Activated T-cell treated with anti-CD3 and anti-CD28 coated beads for 48 hours (primary cell): ENCODE measurements at places on chromosomes 4 and X.

DNA sequence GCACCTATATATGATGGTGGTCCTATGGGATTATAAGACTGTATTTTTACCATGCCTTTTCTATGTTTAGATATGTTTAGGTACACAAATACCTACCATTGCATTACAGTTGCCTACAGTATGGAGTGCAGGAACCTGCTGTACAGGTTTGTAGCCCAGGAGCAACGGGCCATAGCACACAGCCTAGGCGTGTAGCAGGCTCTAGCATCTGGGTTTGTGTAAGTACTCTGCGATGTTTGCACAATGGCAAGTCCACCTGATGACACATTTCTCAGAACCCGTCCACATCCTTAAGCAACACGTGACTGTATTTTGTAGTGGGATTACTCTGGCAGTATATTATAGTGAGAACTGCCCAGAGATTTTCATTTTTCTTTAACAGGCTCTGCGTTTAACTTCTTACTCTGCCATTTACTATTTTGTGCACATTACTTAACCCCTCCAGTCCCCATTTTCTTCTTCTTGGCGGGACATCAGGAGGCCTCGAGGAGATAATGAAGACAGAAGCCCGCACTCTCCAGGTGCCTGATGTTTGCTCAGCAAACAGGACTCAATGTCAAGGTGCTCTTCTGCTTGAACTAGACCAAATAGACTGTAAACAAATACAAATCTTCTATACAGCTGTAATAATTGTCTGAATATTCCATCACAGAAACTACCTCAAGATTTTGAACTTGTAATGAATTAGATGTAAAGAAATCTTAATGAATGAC, 102.0 kb upstream of the PDLIM3 start:
- no peak for DNase-seq

GRCh38 chr4:48968814-48969213, 17.3 kb upstream of the CWH43 start:
- no peak for DNase-seq

DNA sequence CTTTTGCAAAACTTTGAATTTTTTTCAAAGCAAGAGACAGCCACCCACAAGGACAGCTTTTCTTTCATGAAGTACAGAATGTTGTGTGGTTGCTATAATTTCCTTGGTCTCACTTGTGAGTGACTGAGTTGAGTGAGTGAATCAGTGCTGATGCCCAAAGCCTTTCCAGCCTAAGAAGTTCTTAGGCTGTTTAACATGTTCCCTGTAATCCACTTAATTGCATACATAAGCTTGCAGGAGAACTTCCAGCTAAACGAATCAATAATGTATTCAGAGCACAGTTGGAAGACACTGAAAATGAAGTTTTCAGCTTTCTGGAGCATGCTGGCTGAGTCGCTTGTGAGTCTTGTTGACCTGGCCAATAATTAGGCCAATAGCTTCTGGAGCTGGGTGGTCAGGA, 42.0 kb upstream of the GK2 start:
- no peak for DNase-seq

DNA sequence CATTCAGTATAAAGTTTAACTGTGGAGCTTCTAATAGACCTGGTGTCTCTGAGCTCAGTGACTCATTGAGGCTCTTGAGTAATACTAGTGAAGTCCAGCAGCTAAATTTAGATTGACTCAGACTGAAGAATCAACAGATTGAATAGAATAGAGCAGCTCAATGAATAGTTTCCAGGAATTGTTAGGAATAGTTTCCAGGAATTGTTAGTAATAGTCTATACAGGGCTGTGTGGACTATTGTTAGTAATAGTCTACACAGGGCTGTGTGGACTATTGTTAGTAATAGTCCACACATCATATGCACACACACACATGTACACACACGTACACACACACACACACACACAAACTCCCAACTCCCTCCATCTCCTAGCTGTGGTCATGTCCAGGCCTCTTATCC, 3.0 kb downstream of the GIMD1 start:
- DNase-seq, result no peak

- DNase-seq, result no peak
Measured at GRCh38 chr4:168711197-168712140, 214.6 kb downstream of the PALLD start.

DNA sequence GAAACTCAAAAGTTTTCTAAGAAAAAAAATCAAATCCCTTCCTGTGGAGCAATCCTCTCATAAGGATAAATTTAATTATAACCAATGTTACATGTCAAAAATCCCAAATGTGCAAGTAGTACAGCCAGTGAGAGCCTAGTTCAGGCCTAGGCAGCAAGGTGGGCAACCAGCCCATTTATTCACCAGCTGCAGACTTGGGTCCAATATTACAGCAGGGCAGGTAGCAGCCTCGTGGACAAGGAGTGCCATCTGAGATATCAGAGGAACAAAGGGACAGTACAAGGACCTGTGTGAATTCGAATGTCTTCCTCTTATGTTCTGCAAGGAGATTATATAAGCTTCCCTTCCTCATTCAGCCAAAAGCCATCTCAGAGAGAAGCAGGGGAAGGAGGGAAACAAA, 6.6 kb downstream of the HELQ start:
- no peak for DNase-seq

DNA sequence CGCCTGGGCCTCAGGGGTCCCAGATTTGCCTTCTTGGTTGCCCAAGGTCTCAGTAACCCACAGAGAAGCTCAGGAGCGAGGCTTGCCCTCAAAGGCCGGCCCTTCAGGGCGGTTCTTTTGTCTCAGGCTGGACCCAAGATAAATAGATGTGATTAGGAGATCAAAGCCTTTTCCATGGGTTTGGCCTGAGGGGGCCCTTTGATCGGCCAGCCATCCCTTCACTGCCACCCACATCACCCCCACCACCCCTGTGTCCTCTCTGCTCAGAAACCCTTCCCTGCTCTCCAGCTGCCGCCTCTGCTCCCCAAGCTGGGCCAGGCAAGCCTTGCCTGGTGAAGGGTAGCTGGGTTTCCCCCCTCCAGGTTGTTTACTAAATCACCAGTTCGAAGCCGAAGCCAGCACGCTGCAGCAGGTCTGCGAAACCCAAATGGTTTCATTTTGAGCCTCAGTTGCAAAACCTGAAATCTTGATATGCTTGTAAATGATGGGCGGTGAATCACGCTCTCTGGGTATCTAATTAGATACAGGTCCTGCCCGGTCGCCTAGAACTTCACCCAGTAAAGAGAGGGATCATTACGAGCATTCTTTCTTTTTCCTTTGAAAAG, 202.6 kb upstream of the BCOR start:
- peak; percentile 23 for DNase-seq

DNA sequence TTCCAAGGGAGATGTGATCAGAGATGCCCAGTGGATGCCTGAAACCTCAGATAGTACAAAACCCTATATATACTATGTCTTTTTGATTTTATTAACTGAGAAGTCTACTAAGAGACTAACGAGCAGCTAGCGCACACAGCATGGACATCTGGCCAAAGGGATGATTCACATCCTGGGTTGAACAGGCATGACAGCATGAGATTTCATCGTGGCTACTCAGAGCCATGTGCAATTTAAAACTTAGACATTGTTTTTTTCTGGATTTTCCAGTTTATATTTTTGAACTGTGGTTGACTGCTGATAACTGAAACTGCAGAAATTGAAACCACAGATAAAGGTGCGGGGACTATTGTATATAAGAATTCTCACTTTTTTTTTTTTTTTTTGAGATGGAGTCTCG, 2252.9 kb upstream of the AGA start:
- DNase-seq, result no peak
